ENCODE measurements at places on chromosomes 13 and 19.

GRCh38 chr13:93727211-93728141, 500.9 kb downstream of the GPC6 start:
- DNase-seq: no peak

GRCh38 chr13:32153056-32153455, 121.5 kb downstream of the FRY start:
- DNase-seq: no peak

- DNase-seq: no peak
These were observed 127.9 kb upstream of the GJB6 start for GRCh38 chr13:20360041-20360491.

DNA sequence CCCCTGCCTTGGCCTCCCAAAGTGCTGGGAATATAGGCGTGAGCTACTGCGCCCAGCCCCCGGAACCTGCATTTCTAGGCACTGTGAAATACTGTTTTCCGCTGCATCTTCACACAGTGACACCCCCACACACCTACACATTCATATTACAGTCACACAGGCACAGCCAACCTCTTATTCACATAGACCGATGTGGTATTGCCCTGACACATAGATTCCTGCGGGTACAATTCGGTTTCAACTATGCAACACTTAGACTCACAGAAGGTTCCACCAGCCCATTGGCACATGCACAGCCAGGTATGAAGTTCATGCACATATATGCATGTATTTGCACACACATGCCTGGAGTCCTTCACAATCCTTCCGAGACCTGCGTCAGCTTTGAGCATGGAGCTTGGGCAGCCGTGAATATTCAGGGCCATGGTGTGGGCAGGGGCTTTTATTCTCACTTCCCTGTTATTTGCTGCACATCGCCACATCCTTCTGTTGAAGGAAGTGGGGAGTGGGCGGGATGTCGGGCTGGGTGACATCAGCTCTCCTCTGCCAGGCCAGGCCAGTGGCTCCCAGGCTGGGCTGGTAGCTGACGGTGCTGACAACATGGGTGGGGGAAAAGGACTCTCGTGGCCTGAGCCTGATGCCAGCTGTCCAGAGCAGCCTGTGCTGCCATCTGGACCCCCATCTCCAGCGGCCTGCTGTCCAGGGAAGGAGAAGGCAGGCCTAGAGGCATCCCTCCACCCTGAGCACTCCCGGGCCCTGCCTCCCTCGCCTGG, 5.4 kb upstream of the CDC37 start:
- no peak for DNase-seq

DNA sequence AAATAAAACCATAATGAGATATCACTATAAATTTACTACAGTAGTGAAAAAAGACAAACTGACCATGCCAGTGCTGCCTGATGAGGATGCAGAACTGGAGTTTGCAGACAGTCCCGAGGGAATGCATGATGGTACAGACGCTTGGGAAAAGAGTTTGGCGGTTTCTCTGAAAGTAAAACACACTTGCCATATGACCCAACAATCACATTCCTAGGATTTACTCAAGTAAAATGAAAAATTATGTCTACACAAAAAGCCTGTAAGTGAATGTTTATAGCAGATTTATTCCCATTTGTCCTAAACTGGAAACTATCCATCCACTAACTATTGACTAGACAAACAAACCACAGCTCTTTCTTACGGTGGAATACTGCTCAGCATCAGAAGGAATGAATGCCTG, 271.0 kb downstream of the DNAJC15 start:
- DNase-seq: no peak

DNA sequence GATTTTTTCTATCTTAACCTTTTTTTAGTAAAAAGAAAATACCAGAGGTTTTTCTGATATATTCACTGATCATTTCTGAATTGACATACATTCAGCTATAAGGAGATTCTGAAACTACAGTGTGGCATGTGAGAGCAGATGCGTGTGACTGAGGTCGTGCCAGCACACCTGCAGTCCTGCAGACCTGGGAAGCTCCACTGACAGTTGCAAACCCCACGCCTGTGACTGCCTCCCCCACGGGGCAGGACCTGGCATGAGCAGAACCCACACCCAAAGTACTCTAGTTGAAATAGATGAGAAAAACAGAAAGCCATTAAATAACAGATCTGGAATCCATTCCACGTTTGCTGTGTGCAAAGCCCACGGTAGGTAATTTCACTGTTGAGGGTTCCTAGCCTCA, 80.7 kb downstream of the TEX29 start:
- no peak for DNase-seq

GRCh38 chr19:18847549-18848463, 16.0 kb downstream of the UPF1 start:
- DNase-seq: no peak

GRCh38 chr13:107992542-107992941, 222.8 kb downstream of the LIG4 start:
- no peak for DNase-seq

- no peak for DNase-seq
These were observed 578.8 kb downstream of the DCT start for GRCh38 chr13:93900731-93901130.

All from effector CD4-positive, alpha-beta T cell (primary cell).